ENCODE measurements at places on chromosomes 16 and 17.

DNA sequence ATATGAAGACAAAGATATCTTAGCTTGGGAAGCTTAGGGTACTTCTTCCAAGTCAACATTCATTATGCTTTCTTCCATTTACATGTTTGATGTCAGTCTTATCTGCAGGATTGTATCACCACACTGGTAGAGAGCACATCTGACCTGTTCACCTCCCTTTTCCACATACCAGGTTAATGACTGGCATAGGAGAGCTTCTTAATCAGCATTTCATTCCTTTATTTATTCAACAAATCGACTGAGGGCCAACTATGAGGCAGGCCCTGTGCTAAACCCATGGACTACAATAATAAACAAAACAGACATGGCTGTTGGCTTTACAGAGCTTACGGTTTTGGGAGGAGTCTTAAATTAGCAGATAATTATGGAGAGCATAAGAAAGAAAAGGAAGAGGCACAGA lies 378.1 kb upstream of the CDH11 start:
- DNase-seq: peak; percentile 16

DNA sequence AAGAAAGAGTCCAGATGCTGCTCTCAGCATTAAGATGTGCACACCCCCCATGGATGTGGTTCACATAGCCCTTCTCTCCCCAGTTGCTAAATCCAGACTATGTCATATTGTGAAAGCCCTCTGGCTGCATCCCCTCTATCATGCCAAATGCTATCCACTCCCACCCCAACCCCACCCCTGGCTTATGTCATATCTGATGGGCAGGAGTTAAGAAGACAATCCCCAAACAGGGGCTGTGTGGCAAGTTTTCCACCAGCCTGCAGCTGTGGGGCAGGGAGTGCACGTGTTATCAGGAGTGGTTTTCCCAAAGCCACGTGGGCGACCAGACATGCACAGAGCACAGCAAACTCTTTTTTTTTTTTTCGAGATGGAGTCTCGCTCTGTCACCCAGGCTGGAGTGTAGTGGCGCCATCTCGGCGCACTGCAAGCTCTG lies 10.0 kb downstream of the FAM117A start:
- DNase-seq: no peak

- peak; percentile 65 for DNase-seq
Measured at GRCh38 chr16:27222249-27223225, 19.2 kb downstream of the KDM8 start.

DNA sequence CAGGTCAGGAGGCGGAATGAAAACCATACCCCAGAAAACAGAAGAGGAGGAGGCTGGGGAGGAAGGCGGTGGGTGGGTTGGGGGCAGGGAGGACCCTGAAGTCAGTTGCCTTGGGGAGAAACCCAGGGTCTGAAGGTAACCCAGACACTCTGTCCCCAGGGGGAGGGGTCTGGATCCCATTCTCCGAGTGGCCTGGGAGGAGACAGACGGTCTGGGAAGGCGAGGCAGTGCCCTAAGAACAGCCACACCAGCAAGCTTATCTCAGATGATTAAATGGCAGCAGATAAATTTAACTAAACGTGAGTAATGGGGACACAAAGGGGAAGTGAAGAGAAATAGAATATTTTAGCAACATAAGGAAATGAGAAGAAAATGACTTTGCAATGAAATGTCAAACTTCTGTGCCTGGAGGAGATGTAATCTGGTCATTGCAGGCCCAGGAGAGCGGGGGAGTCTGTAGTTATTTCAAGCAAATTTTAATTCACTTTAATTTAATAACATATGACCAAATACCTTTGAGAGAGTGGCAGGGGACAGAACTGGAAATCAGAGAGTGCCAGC lies 21.4 kb upstream of the ZFP90 start:
- DNase-seq: no peak

- peak; percentile 61 for DNase-seq
Measured at GRCh38 chr17:71338396-71338795, 782.4 kb upstream of the SOX9 start.

- DNase-seq: peak; percentile 20
Measured at GRCh38 chr17:66717641-66718058, 117.3 kb upstream of the CACNG5 start.

DNA sequence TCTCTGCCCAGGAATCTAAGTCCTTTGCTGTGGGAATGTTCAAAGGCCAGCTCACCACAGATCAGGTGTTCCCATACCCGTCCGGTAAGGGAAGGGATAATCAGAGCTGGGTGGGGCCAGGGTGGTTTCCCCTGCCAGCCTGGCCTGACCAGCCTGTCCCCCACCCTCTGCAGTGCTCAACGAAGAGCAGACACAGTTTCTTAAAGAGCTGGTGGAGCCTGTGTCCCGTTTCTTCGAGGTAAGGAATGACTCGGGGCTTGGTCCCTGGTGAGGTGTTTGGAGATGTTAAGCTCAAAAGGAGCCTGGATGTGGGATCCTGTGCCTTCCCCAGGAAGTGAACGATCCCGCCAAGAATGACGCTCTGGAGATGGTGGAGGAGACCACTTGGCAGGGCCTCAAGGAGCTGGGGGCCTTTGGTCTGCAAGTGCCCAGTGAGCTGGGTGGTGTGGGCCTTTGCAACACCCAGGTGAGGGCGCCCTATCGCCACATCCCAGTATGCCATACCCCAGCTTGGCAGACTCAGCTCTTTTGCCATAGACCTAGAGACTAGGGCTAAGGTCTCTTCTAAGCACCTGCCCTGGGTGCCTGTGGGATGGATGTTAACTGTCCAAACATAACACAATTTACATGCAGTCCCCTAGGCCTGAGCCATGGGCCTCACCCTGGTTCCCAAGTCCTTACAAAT lies 997 bp downstream of the ACADVL start:
- DNase-seq: peak; percentile 62

DNA sequence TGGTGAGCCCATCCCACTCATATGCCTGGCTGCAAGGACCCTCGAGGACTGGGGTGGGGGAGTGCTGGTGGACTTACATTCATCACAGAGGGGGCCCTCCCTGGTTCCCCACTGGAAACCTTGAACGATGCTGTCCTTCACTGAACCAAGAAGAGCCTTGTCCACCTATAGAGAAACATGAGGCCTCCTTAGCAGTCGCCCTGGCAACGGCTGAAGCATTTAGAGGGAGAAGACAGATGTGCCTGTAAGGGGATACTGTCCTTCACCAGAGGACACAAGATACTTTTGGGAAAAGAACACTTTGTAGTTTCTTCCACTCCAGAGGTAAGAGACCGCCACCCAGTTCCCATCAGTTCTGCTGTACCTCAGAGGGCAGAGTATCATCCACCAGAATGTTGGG lies 6.5 kb downstream of the HIGD1B start:
- no peak for DNase-seq

DNA sequence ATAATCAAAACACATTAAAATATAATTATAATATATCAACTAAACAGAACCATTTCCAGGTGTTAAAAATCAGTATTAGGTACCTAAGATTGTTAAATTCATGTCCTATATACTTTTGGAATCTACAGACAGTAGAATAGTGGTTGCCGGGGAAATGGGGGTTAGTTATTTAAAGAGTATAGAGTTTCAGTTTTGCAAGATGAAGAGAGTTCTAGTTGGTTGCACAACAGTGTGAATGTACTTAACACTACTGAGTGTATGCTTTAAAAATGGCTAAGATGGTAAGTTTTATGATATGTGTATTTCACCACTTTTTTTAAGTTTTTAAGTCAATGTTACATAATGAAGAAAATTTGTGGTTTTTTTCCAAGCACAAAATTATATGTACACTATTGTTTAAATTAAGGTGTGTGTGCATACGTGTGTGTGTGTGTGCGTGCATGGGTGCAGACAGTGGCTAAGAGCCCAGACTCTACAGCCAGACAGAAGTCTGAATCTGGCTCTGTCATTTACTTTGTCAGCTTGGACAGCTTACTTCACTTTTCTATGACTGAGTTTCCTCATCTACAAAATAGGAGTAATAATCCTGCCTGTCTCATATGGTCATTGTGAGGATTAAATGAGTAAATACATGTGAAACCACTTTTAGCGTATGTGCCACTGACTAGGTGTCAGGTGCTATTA lies 25.3 kb upstream of the PHAF1 start:
- DNase-seq: no peak

- no peak for DNase-seq
Measured at GRCh38 chr17:36816214-36816906, 120.9 kb upstream of the LHX1 start.

All from fibroblast of skin of right biceps (primary cell).